ENCODE measurements at places on chromosomes 2 and 18. TPM values are rescaled to one million over a fixed set of nuclear protein-coding genes. Genes with fewer than 3 reads are reported as not detected.

The RIF1 gene
- total RNA-seq, result 123 TPM

The CRYGC gene
- not detected for total RNA-seq

The CYTIP gene
- 0.09 TPM for total RNA-seq

DNA sequence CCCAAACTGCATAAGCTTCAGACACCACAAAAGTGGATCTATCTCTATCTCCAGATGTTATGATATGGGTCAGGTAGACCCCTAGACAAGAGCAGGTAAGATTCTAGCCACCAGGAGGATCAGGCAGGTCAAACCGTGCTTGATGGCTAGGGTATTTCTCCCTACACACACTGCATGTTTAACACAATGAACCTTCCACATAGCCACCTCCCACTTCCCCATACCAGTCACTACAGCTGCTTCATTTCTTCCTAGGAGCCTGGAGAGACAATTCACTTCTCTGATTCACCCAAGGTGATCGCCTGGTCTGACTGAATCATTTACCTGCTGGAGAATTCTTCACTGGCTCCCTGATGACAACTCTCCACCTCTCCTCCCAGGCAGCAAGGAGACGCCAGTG, 66.0 kb upstream of the MYCN start:
- DNase-seq, result no peak

DNA sequence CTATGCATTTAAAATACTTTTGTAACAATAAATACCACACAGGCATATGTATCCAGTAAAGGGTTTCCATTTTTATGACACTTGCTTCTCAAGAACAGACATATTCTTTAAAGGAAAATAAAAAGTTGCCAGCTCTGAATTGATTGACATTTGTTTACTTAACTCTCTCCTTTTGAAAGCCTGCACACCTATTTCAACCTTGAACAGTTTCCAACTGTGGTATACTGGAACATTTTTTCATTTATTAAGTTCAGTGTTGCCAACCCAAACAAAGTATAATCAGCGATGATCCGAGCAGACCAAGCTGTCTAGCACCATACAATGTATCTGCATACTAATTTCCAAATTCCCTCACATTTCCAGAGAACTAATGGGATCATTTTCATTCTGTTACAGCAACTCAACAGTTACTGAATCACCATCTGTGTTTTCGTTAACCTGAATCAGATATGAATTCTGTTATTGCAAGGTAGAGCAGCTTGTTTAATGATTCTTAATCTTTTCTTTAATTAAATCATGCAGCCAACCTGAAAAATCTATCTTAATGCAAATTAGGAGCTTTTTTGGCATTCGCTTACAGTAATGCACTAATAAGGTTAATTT, 725.5 kb upstream of the ZEB2 start:
- DNase-seq, result no peak

DNA sequence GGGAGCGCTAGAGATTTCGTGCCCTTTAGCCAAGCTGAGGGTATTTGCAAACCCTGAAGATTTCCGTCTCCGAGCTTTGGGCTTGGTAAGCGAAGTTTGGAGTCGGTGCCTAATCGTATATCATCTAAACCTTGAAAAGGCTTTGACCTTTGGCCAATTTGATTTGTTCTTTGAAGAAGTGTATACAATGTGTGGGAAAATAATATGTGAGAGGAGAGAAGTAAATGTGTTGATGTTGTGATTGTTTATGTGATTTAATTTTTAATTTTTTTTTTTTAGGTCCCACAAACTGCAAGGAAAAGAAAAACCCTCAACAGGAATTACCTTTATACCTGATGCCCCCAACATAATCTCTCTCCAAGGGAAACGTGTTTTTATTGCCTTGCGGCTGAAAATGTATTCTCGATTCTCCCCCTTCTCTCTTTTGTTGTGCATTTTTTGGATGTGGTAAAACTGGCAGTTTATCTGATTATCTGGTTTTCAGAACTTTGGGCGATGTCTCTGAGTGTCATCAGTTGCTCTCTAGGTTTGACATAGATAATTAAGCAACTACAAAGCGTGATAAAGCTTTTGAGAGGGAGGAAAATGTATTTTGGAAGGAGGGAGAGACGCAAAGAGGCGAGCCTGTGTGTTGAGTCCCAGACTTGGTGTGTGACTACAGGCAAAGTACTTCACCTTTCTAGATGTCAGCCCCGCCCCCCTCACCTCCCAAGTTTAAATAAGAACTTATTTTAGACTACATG, 912 bp upstream of the FBXO11 start:
- no peak for DNase-seq

DNA sequence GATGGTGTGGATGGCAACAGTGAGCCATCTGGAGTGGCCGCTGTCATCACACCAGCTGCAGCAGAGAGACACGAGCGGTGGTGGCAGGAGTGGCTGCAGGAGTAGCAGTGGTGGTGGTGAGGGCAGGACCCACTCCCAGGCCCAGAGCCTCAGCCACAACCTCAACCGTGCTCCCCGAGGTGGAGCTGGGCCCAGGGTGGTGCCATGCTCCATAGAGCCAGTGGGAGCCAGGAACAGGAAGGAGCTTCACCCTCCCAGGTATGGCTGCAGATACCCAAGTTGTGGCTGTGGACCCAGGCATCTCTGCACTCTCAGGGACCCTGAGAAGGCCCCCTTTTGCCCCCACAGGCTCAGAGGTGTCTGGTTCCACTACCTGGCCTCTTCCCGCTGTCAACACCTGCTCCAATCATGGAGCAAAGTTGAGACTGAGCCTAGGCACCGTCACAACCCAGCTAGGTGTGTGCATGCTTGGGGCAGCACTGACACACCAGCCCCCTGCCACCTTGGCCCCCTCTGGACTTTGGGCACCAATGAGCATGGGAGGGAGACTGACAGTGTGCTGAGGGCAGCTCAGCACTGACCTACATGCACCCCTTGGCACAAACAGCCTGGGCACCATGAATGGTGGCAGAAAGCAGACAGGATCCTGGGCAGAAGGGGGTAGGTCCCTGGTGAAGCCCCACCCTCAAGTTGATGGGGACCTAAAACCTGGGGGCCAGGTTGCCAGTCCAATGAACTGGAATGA, 188.9 kb downstream of the NDUFA10 start:
- DNase-seq, result no peak

DNA sequence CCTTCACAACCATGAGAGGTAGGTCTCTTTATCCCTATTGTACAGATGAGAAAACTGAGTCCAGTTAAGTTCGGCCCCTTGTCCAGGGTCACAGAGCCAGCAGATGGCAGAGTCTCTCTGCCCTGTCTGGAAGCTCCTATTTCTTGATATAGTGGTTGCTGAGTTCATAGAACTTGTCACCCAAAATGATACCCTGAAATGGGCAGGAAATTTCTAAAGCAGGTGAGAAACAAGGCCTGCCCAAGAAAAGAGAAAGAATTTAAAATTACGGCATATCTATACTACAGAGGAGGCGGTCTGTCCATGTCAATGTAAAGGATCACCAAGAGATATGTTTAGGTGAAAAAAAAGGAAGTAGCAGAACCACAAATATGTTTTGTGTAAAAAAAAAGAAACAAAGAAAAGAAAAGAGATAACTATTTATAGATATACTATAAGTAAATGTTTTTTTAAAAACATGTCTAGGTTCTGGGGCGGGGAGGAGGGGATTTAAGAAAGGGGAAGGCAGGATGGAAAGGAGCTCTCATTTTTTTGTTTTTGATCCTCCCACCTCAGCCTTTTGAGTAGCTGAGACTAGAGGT, 39.8 kb downstream of the MYO7B start:
- DNase-seq, result no peak

DNA sequence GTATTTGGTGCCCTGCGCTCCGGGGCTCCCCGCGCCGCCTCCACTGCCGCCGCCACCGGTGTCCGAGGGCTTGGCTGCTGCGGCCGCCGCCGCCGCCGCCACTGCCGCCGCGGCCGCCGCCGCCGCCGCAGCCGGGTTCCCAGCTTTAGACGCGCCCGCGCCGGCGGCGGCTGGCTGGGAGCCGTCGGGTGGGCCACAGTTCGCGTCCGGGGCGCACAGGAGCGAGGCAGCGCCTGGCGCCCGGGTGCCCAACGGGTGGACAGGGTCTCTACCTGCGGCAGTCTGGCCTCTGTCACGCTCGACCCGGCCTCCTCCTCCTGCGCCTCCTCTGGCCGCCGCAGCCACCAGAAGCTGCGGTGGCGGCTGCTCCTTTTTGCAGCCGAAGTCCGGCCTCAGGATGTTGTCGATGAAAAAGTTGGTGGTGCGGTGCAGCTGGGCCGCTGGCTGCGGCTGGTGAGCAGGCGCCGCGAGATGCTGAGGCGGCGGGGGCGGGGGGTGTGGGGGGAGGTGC, 951 bp downstream of the EN1 start:
- peak; percentile 45 for DNase-seq

DNA sequence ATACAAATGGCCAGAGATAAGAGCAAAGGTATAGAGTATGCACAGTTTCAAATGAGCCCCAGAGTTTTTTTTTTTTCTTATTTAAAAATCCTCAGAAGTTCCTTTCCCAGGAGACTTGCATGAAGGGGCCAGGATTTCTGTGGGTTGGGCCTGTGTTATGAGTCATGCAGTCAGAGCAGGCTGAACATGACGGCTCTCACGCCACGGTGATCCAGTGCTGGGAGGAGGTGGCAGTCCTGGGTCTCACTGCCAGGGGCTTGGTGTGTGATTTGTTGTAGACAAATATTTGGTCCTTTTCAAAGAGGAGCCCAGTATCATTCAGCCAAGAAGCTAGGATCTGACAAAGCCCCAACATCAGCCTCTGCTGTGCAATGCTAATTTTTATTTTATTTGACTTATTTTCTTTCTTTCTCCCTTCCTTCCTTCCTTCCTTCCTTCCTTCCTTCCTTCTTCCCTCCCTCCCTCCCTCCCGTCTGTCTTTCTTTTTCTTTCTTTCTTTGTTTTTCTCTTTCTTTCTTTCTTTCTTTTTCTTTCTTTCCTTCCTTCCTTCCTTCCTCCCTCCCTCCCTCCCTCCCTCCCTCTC, 10.4 kb upstream of the KCNE4 start:
- peak; percentile 46 for DNase-seq
